ENCODE measurements at places on chromosomes 6 and 20. TPM values are rescaled to one million over a fixed set of nuclear protein-coding genes. Genes with fewer than 3 reads are reported as not detected.

- H3K27ac ChIP-seq: no peak overlapping the region
- peaks cover 37% of the 10 kb centered on the region for H3K27me3 ChIP-seq
- H3K4me1 ChIP-seq: no peaks in the 10 kb centered on the region
- H3K4me3 ChIP-seq: no peak overlapping the region
These were observed 121.6 kb upstream of the PMEPA1 start for GRCh38 chr20:57831326-57831992.

GRCh38 chr6:34096814-34097213 lies 49.1 kb downstream of the GRM4 start:
- H3K4me1 ChIP-seq: no peaks in the 10 kb centered on the region
- no peaks in the 10 kb centered on the region for H3K36me3 ChIP-seq
- H3K27me3 ChIP-seq: peaks cover 43% of the 10 kb centered on the region
- no peak overlapping the region for H3K4me3 ChIP-seq

The TMEM14B gene
- 61.6 TPM for total RNA-seq

The DLGAP4 gene
- 125 TPM for total RNA-seq

The SLC17A9 gene
- not detected for total RNA-seq

The SYNJ2 gene
- 94.5 TPM for total RNA-seq
